ENCODE measurements at places on chromosomes 4 and X.

GRCh38 chr4:10335050-10335449, 122.2 kb downstream of the ZNF518B start:
- no peak for DNase-seq

- DNase-seq = no peak
These were observed 160.0 kb downstream of the FHIP1A start for GRCh38 chr4:151568966-151569365.

GRCh38 chrX:153074262-153074899, 2.1 kb downstream of the PNMA6A start:
- no peak for DNase-seq

DNA sequence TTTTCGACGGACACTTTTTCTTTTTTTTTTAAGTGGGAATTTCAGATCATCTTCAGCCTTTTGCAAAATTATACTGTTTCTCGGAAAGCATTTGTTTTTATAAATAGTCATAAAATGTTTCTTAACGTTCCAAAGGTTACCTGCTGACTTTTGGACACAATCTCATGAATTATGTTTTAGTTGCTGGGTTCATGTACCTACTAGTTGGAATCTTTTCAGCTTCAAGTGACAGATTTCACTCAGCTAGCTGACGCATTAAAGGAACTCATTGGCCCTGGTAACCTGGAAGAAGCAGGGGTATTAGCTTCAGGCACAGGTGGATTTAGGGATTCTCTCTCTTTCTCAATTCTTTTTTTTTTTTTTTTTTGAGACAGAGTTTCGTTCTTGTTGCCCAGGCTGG, 66.5 kb downstream of the TMEM131L start:
- no peak for DNase-seq

GRCh38 chr4:173859091-173859713, 329.2 kb upstream of the HAND2 start:
- DNase-seq = no peak

GRCh38 chrX:111376897-111377578, 35.0 kb downstream of the DCX start:
- no peak for DNase-seq

- DNase-seq = no peak
These were observed 259.0 kb upstream of the PCDH7 start for GRCh38 chr4:30461218-30461617.

DNA sequence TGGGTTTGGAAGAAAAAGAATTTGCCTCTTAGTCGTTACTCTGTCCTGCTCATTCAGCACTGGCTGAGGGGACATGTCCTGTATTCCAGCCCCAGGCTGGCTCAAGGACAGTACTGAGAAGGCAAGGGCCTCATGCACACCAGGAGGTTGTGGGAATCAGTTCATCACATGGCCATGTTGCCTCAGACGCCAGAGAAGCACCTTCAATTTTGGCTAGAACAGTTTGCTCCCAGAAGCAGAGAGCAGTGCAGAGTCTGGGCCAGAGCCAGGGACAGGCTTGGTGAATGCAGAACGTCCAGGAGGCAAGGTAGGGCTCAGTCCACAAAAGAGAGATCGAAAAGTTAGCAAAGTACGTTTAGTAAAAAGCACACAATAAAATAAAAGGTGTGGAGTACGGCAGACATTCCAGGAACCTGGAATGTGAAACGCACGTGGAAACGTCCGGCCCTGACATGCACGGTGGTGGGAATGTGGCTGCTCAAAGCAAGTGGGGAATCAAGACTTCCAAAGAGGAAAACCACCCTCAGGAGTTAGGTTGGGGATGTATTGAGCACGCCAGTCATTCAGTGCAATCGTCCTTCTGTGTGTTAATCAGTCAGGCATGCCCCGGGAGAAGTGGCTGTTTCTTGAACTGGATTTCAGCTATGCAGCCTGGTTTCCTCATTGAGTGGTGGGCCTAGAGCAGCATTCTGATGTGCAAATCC, 1.2 kb upstream of the SLC2A9 start:
- no peak for DNase-seq

DNA sequence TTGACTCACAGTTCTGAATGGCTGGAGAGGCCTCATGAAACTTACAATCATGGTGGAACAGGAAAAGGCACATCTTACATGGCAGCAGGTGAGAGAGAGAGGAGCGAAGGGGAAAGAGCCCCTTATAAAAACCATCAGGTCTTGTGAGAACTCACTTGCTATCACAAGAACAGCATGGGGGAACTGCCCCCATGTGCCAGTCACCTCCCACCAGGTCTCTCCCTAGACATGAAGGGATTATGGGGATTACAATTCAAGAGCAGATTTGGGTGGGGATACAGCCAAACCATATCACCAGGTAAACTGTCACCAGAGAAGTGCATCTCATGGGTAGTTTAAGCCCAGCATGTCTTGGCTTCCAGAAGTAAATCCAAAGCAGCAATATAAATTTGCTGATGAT, 7.5 kb upstream of the SMARCA5 start:
- no peak for DNase-seq

- no peak for DNase-seq
These were observed 152.2 kb downstream of the NHS start for GRCh38 chrX:17527135-17527701.

- DNase-seq = no peak
These were observed 6.3 kb upstream of the CSN3 start for GRCh38 chr4:70236125-70236524.

DNA sequence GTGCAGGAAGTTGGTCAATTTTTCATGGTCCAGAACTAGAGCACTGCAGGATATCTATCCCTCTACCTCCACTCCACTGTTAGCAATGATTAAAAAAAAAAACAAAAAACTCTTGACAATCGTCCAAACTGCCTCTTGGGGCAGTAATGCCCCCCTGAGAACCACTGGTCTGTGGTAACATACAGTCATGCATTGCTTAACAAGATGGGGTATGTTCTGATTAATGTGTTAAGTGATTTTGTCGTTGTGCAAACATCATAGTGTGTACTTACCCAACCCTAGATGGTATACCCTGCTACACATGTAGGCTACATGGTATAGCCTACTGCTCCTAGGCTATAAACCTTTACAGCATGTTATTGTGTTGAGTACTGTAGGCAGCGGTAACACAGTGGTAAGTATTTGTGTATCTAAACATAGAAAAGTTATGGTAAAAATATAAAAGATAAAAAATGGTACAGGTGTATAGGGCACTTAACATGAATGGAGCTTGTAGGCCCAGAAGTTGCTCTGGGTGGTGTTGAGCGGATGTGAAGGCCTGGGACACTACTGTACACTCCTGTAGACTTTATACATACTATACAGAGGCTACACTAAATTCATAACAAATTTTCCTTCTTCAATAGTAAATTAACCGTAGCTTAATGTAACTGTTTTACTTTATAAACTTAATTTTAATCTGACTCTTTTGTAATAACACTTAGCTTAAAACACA, 34.1 kb downstream of the ART3 start:
- DNase-seq = no peak

Data from stimulated activated naive CD4-positive, alpha-beta T cell (primary cell).